Heart left ventricle (tissue), 16 donors: ENCODE measurements at places on chromosomes 6 and 20.

DNA sequence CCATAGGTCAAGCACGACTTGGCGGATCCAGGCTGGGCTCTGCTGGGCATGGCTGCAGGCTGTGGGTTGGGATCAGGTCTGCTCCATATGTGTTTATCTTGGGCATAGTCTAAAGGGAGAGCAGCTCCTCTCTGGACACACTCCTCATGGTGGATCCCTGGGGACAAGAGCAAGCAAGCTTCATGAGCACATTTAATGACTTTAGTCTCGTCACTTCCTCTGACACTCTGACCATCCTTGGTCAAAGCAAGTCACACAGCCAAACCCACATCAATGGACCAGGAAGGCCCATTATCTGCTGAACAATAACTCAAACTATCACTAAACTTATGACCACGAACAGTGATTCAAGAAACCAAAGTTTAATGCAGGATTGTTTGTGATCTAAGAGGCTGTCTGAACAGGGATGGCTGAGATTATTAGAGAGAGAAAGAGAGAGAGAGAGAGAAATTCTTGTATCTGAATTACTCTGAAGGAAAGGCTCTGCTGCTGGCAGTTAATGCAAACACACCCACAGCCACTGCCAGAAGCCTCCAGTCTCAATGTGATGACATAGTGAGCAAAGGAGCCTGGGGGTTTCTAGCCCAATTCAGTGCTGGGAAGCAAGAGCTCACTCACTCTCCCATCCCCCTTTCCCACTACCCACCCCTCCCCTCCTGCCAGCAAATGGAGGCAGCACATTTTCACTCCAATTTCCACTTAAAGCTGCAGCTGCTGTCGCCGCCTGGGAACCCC, 490.2 kb upstream of the SULF2 start:
- DNase-seq = no peak

GRCh38 chr6:46850792-46851191, 57.6 kb downstream of the MEP1A start:
- no peak for DNase-seq

DNA sequence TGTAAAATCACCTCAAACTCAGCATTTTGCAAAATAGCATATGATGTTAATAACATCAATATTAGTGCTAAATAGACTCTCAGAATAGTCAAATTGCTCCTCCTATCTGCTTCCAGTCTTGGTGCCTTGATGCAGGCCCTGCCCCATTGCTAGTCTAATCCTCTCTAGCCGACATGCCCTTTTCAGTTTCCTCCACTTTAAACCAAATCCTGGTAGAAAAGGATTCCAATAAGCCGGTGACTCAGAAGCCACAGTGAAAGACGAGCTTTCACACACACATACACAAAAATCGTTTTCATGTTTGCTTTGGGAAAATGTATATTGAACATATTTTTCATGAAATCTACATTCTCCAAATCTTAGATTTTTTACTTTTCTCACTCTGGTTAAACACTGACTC, 203.1 kb downstream of the LMBRD1 start:
- no peak for DNase-seq

GRCh38 chr6:37788259-37788658, 31.3 kb upstream of the ZFAND3 start:
- no peak for DNase-seq

DNA sequence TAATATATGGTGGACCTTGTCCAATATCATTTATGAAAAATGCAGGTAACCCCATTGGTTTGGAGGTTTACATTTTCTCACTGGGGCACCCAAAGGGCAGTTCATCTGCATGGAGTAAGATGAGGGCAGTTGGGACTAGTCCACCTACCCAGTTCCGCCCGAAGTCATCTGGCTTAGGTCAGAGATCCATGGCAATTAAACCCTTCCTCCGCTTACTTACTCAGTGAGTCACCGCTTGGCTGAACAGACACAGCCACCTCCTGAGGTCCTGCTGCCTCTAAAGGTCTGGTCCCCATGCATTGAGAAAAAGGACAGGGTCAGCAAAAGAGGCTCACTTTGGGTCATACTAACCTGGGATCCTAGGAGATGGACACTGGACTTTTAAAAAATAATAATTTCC, 102.9 kb upstream of the PRL start:
- no peak for DNase-seq

- DNase-seq = no peak
These were observed 30.7 kb downstream of the SLC35D3 start for GRCh38 chr6:136952714-136953260.

DNA sequence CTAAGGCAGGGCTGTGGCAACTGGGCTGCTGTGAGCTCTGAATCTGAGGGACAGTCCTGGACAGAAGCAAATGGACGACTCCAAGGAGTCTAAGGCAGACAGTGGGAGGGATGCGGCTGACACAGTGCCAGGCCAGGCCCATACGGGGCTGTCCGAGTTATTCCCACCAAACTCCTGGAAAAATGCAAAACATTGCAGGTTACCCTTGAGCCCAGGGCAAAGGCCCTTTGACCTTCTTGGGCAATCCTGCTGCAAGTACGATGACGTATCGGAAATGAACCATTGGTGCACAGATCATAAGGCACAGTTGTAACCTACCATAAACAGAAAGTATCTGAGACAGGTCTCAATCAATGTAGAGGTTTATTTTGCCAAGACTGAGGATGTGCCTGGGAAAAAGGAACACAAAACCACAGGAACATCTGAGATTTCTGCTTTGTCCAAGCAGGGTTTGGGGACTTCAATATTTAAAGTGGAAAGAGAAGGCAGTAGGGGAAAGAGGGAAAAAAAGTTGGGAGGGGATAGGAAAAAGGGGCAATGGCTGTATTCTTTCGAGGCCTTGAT, 118.9 kb downstream of the DACT2 start:
- no peak for DNase-seq

DNA sequence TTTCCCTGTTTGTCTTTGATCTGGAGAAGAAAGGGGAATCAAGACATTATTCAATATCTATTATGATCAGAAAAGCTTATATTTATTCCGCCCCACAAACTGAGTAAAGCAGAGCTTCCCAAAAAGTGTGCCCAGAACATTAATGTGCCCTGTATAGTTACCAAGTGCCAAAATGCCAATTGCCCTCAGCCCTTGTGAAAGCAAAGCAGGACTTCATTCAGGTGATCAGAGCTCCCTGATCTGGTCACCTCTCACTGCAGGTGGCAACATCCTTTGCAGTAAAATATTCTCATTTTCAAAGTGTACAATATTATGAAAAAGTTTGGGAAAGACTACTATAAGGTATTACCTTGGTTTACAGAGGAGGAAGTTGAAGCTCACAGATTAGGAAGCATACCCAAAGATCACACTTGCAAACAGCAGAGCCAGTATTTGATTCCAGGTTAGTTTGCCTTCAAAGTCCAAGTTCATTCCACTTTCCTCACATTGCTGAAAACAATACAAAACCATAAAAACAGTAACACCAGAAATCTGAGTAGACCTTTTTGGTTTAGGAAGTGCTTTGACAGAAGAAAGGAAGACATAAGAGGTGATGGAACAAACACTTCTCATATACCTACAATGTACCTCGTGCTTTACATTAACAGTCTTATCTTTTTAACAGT, 19.6 kb upstream of the GCLC start:
- DNase-seq = no peak

GRCh38 chr6:48061265-48061990, 49.6 kb downstream of the PTCHD4 start:
- DNase-seq = no peak

- no peak for DNase-seq
These were observed 249.3 kb upstream of the MAN1A1 start for GRCh38 chr6:119598883-119599282.

- DNase-seq = no peak
These were observed 163.9 kb downstream of the BMP7 start for GRCh38 chr20:57102566-57102965.

DNA sequence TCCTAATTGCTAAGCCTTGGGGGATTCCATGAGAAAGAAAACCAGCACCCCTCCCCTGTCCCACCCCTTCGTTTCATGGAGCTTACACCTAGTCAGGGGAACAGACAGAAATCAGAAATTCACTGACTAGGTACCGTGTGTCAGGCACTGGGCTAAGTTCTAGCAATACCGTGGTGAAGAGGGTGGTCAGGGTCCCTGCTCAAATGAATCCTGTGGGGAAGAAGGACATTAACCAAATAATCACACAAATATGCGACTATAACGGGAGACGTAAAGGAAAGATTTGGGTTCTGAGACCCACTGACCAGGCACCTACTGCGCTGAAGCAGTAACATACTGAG, 65.1 kb upstream of the TOP1 start:
- DNase-seq = no peak

GRCh38 chr6:119495230-119495683, 145.7 kb upstream of the MAN1A1 start:
- peak; percentile 14 for DNase-seq

DNA sequence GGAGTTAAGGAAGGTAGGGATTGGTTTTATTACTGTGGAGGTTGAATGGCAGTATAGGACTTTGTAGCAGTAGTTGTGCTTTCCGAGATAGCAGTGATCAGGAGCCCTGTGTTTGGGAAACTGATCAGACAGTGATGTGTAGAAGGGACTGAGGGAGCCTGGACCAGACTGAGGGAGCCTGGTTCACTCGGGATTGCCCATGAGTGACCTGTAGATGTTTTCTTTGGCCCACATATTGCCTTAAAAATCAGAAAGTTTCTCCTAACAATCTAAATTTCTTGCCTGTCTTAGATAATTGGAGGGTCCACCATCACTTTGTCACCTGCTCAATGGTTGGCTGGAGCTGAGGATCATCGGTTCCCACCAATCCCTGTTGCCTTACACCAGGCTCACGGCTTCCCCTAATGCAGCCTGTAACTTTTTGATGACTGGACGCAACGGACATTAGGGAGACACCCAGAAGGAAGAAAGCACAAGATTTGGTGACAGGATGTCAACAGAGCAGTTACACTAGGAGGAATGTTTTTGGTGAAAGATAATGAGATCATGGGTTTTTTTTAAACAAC, 1.1 kb downstream of the CDS2 start:
- no peak for DNase-seq

GRCh38 chr6:6557504-6557839, 31.0 kb upstream of the LY86 start:
- DNase-seq = no peak

- no peak for DNase-seq
These were observed 364.1 kb downstream of the ARHGAP18 start for GRCh38 chr6:129345890-129346289.

DNA sequence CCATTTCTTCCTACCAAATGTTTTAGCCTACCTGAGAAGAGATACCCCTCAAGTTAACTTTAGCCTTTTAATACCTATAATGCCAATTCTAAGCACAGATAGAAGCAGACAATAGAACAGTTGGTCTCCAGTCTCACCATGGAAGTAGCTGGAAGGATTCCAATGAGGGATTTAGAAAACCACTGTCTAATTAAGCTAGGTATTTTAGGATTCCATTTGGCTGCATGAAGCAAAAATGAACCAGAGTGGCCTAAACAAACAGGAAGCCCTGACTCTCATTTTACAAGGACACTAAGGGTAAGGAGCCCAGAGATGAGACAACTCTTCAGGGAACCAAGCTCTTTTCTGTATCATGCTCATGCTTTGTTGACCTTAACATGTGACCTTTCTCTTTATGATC, 199.2 kb downstream of the ALDH8A1 start:
- no peak for DNase-seq

GRCh38 chr6:82066991-82067411, 180.5 kb downstream of the IBTK start:
- DNase-seq = no peak

DNA sequence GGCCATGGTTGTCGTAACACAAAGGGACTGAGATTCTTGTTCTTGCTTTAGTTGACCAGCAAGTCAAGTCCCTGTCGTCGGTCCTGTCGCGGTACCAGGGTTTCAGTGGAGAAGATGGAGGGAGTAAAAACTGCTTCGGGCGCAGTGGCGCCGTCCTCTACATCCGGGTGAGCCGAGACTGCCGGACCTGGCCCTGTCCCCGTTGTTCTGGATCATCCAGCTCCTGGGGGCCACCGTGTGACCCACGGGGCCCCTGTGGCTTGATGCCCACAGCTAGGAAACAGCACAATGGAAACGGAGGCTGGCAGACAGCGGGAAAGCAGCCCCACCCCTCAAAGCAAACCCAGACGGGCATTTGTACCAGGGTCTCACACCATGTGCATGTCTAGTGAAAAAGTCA, 15.0 kb downstream of the MTG2 start:
- DNase-seq = no peak

- no peak for DNase-seq
These were observed 101.8 kb upstream of the PREP start for GRCh38 chr6:105504706-105505105.

- DNase-seq = no peak
These were observed 48.1 kb downstream of the HLA-DPB1 start for GRCh38 chr6:33123732-33124524.

DNA sequence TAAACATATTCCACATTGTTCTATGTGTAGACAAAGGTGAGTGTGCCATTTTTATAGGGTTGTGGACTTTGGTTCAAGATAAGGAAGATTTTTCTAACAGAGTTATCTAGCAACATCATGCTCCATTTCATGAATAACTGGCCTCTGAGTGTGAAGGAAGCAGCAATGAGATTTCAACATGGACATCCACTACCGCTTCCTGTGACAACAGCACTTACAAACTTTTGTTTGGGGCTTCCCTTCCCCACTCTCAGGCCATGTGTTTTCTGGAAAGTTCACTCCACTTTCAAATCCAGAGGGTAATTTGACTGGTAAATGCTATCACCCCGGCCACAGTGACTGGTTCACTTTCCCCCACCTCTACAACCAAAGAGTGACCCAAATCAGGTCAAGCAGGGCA, 38.1 kb upstream of the PROKR2 start:
- no peak for DNase-seq

GRCh38 chr20:58991715-58992114, 10.7 kb downstream of the NELFCD start:
- peak; percentile 8 for DNase-seq

- DNase-seq = no peak
These were observed 477.1 kb upstream of the EYS start for GRCh38 chr6:66184091-66184490.
